ENCODE measurements at places on chromosomes 2 and 18. TPM values are rescaled to one million over a fixed set of nuclear protein-coding genes. Genes with fewer than 3 reads are reported as not detected.
A peak's percentile ranks its signal among the peaks of the same experiment; 100 is the strongest.

- peak; percentile 36 for DNase-seq
These were observed 1233.6 kb upstream of the TMEFF2 start for GRCh38 chr2:193428336-193428818.

Gene IL36G
- not detected for total RNA-seq

- DNase-seq: no peak
These were observed 828.3 kb upstream of the PIK3C3 start for GRCh38 chr18:41126541-41127235.

Gene RAX
- total RNA-seq: not detected
